Endodermal cell (in vitro differentiated cells): ENCODE measurements at places on chromosomes 4 and X. TPM values are rescaled to one million over a fixed set of nuclear protein-coding genes. Genes with fewer than 3 reads are reported as not detected.

GRCh38 chr4:68369142-68369805 lies 19.4 kb upstream of the YTHDC1 start:
- DNase-seq = no peak

DNA sequence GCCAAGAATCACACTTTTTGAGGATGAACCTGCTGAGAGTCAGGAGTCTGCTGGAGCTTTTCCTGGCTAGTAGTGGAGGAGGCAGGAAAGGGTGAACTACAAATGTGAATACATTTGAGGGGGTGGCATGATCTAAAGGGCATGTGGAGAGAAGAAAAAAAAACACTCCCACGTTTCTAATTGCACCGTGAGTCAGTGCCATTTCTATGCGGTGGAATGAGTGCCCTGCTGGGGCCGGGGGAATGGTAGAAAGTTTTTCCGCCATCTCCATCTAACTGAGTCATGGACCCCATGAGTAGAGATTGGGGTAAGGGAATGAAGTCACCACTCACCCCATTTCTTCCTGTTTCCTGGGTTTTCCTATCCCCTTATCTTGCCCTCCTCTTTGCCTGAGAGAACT lies 19.8 kb downstream of the BEX3 start:
- no peak for DNase-seq

- peak; percentile 81 for DNase-seq
These were observed 242.5 kb upstream of the PRPS2 start for GRCh38 chrX:12548746-12549145.

GRCh38 chr4:3223346-3223745 lies 25.6 kb upstream of the MSANTD1 start:
- DNase-seq = no peak

The CENPI gene
- 21.2 and 24.5 TPM in 2 replicates for total RNA-seq

DNA sequence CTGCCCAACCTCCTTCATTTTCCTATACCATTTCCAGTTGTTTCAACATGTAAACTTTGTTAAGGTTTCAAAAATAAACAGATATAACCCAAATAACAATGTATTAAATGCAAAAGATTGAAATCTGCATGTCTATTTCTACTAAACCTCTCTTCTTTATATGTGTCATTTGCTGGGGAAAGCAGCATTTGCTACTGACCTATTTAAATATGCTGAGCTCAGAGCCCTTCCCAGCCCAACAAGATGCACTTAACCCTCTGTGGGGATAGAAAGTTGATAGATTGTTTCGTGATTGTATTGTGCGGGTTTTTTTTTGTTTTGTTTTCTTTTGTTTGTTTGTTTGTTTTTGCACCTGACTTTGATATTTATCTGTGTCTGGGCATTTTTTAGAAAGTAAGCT lies 139.5 kb downstream of the UCHL1 start:
- no peak for DNase-seq

The SPANXN4 gene
- total RNA-seq = not detected in 2 replicates

GRCh38 chrX:14359316-14359715 lies 170.0 kb upstream of the GLRA2 start:
- no peak for DNase-seq

DNA sequence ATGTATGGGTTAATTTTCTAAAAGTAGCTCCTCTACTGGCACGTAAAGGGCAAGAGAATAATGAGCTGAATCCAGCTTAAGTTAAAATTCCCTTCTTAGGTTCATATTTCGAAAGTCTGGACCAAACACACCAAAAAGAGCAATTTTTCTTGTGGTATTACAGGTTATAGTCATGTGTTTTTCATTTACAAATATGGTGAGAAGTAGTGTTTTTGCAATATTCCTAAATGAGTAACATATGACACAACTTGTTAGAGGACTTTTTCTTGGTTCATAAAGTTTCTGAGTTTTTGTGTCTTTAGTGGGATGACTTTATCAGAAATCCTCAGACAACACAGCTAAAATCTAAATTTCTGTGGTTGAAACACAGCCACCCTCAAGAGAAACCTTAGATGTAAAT lies 172.1 kb downstream of the AFF2 start:
- DNase-seq = no peak

GRCh38 chrX:88135735-88136134 lies 611.3 kb upstream of the CPXCR1 start:
- DNase-seq = no peak

DNA sequence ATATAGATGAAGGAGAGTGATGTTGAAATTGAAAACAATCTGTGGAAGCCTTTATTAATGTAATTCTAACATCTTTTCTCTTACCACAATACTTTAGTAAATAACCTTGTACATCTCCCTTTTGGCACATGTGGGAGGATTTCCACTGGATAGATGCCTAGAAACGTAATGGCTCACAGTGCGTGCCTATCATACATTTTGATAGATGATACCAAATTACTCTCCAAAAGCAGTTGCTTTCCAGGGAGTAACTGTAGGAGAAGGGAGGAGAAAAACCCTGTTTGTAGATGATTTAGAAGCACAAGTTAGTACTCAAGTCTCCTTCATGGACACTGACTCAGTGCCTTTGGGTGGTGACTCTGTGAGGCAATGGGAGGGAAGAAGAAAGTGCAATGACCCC lies 476.3 kb downstream of the CCSER1 start:
- DNase-seq = no peak

The GNRHR gene
- not detected in 2 replicates for total RNA-seq

- peak; percentile 87 for DNase-seq
These were observed 521.7 kb downstream of the PPARGC1A start for GRCh38 chr4:23368081-23368697.

DNA sequence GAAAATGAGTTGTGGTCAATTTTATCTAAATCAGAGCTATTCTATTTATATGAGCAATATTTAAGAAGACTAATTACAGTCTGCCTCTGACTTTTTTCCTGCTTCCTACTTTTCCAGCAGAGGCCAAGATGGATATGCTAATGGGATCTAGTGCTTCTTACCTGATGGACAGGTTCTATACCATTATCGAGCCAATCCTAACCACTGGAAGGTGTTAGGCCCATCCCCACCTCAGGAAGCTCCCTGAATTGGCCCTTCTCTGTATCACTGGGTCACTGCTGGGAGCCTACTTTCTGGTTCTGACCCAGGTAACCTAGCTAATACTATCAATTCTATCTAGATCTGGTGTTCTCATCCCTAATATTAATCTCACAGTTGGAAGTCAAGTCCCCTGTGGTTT lies 577 bp upstream of the YIPF7 start:
- DNase-seq = no peak

- no peak for DNase-seq
These were observed 142.2 kb downstream of the SOWAHB start for GRCh38 chr4:76755756-76756155.

The ZNF157 gene
- total RNA-seq = 0.97 and 1.6 TPM in 2 replicates

GRCh38 chr4:70935038-70935695 lies 33.0 kb downstream of the MOB1B start:
- no peak for DNase-seq

- DNase-seq = no peak
These were observed 2050.7 kb downstream of the ARAP2 start for GRCh38 chr4:34193451-34194154.

DNA sequence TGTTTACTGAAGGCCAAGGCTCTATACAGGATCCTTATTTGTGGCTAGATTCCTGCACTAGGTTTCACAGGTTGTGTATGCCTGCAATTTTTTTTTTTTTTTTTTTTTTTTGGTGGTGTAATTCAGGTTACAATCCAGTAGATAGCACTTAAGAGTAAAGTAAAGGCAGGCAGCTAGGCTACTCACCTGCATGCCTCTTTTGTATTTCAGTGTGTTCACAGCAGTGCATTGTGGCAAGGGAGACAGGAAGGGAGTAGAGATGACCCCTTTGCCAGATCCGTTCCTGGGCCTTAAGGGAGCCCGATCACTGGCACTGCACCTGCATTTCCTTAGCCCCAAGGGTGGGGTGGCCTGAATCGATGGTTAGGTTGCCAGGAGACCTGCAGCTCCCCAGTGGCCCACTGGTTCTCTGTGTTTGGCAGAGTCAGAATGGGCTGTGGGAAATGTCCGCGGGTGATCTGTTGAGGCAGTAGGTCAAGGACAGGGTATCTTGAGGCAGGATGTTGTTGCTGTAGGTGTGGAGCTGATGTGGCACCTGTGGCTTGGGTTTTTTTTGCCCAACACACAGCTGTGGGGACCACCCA lies 374.9 kb upstream of the AADAT start:
- peak; percentile 54 for DNase-seq

GRCh38 chrX:128599632-128600031 lies 547.4 kb upstream of the ACTRT1 start:
- no peak for DNase-seq

- peak; percentile 48 for DNase-seq
These were observed 98.3 kb upstream of the CXXC4 start for GRCh38 chr4:104593019-104593418.

- no peak for DNase-seq
These were observed 26.4 kb downstream of the GAK start for GRCh38 chr4:905485-906338.

- peak; percentile 70 for DNase-seq
These were observed 20.4 kb upstream of the GPM6B start for GRCh38 chrX:13837290-13837745.

- no peak for DNase-seq
These were observed 829.9 kb downstream of the FAT4 start for GRCh38 chr4:126144543-126145237.

- no peak for DNase-seq
These were observed 34.5 kb upstream of the RAB33B start for GRCh38 chr4:139419388-139419914.

GRCh38 chr4:53497487-53498244 lies 93.6 kb downstream of the LNX1 start:
- no peak for DNase-seq

DNA sequence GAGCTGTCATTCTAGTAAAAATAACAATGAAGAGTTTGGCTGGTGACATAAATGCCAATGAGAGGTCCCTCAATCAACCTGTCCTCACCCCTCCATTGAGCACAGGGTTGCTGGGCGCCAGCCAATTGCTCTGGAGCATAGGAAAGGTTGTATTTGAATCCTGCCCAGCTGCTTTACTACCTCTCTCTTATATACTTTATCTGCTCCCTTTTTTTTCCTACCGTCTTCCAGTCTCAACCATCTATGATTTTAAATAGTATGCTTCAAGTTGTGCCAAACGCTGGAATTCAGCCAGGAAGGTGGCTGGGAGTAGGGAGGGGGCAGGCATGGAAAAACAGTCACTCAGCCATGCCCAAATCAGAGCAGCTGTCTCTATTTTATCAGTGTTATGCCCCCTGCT lies 153.8 kb downstream of the NR3C2 start:
- DNase-seq = no peak

DNA sequence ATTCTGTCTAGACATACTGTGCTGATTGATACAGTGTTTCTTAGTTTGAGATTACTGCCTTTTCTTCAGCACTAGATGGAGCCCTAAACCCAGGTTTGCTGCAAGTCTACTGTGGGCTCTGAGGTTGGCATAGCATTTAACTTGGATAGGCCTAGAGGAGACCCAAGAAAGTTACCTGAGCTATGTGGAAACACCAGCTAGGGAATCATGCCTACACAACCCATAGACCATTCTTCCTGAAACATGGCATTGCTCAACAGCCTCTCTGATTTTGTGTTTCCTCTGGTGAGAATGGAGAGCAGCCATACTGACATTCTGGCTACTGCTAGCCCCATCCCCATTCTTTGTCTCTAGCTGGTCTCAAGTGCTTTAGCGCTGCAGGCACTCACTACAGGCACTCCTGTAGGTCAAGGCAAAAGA lies 287.7 kb upstream of the PCDH18 start:
- peak; percentile 76 for DNase-seq

The RHOXF2 gene
- not detected in 2 replicates for total RNA-seq

- no peak for DNase-seq
These were observed 58.3 kb downstream of the GPRIN3 start for GRCh38 chr4:89249313-89249712.

The FHDC1 gene
- total RNA-seq = 2.5 to 3.1 TPM (median 2.5 TPM) in 3 replicates

- DNase-seq = no peak
These were observed 535.7 kb upstream of the INTU start for GRCh38 chr4:127097061-127097460.

The IL13RA2 gene
- not detected in 3 replicates for total RNA-seq

GRCh38 chrX:78106651-78106986 lies 2.6 kb downstream of the PGK1 start:
- DNase-seq = no peak

The CXCL8 gene
- not detected in 2 replicates for total RNA-seq

The IL1RAPL2 gene
- not detected in 3 replicates for total RNA-seq

GRCh38 chr4:165201806-165202205 lies 5.6 kb upstream of the KLHL2 start:
- no peak for DNase-seq

GRCh38 chr4:8198206-8198905 lies 734 bp upstream of the SH3TC1 start:
- no peak for DNase-seq

- DNase-seq = no peak
These were observed 26.7 kb upstream of the RBM47 start for GRCh38 chr4:40656201-40656863.

DNA sequence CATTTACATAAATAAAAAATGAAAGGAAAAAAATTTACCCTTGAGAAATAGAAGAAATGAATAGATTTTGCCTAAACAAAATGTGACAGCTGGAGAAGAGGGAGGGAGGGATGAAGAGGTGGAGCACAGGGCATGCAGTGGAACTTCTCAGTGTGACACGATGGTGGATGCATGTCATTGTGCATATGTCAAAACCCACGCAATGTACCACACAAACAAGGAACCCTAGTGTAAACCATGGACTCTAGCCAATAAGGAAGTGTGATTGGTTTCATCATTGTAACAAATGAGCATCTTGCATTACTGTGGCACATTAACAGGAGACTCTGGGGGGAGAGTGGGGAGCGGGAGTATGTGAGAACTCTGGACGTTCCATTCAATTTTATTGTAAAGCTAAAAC lies 58.6 kb downstream of the GATB start:
- no peak for DNase-seq

The SYN1 gene
- 4.9 and 7.3 TPM in 2 replicates for total RNA-seq

The RNF175 gene
- total RNA-seq = 1.7 TPM in 2 replicates

The NPY5R gene
- total RNA-seq = 4.3 and 4.4 TPM in 2 replicates

The RTL3 gene
- total RNA-seq = not detected in 3 replicates

DNA sequence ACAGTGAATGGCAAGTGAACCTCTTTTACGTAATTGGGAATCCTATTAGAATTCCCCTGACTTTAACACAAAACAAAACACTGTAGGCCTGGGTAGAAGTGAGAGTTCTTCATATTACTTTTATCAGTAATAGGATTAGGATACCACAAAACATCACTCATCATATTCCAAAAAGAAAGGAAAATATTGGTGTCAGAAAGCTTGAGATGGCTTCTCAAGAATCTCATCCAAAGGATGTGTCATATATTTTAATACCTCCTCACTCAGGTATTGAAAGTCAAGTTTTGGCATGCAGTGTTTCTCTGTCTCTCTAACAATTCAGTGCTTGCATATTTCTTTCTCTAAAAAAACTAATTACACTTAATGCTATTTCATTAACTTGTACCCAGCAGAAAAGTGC lies 173.2 kb downstream of the PDGFC start:
- DNase-seq = no peak

DNA sequence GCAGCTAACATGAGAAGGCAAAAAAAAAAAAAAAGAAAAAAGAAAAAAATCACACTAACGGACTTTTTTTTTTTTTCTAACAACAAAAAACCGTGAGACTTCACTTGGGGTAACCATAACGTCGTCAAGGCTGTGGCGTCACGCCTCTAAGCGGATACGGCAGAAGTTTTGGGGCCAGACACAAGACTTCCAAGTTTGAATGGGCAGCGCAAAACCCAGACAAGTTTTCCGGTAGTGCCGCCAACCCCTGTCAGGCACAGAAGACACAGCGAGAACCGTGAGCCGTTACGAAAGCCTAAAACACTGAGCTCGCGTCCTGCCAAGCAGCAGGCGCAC lies 556 bp upstream of the SMARCA5 start:
- DNase-seq = no peak
